ENCODE measurements at places on chromosomes 1 and 21.

DNA sequence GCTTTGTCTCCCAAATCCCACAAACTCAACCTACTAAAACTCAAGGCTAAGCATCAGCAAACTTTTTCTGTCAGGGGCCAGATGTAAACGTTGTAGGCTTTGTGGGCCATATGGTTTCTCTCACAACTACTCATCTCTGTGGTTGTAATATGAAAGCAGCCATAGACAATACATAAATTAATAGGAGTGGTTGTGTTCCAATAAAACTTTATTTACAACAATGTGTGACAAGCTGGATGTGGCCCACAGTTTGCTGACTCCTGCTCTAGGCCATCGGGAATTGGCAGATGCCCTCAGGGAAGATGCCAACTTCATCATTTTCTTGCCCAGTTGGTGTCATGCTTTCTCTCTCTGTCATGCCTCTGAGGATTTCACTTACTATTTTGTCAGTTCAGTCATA is 17.5 kb upstream of the ERRFI1 start:
- DNase-seq, result no peak

GRCh38 chr1:87399264-87399663 is 70.6 kb downstream of the LMO4 start:
- DNase-seq, result no peak

DNA sequence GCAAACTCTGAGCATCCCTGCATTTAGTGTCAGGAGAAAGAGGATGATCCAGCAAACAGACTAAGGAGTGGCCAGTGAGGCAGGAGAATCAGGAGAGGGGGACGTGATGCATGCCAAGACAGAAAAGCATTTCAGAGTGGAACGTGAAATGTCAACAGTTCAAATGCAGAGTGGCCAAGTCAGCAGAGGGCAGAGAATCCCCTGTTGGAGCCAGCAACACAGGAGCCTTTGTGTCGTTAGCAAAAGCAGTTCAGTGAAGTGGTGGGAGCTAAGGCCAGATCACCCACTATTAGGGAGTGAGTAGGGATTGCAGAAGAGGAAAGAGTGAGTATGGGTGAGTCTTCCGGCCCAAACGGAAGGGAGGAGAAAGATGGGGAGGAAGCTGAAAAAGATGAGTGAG is 6.6 kb upstream of the FCRL6 start:
- no peak for DNase-seq

DNA sequence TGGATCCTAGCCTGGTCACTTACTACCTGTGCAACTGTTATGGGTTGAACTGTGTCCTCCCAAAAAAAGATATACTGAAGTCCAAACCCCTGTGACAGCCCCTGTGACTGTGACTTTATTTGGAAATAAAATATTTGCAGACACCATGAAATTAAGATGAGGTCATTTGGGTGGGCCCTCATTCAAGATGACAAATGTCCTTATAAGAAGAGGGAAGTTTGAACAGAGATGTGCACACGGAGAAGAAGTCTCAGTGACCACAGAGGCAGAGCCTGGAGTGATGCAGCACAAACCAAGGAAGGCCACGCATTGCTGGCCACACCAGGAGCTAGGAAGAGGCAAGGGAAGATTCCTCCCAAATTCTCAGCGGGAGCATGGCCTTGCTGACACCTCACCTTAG is 249.7 kb upstream of the RUNX1 start:
- DNase-seq, result no peak

DNA sequence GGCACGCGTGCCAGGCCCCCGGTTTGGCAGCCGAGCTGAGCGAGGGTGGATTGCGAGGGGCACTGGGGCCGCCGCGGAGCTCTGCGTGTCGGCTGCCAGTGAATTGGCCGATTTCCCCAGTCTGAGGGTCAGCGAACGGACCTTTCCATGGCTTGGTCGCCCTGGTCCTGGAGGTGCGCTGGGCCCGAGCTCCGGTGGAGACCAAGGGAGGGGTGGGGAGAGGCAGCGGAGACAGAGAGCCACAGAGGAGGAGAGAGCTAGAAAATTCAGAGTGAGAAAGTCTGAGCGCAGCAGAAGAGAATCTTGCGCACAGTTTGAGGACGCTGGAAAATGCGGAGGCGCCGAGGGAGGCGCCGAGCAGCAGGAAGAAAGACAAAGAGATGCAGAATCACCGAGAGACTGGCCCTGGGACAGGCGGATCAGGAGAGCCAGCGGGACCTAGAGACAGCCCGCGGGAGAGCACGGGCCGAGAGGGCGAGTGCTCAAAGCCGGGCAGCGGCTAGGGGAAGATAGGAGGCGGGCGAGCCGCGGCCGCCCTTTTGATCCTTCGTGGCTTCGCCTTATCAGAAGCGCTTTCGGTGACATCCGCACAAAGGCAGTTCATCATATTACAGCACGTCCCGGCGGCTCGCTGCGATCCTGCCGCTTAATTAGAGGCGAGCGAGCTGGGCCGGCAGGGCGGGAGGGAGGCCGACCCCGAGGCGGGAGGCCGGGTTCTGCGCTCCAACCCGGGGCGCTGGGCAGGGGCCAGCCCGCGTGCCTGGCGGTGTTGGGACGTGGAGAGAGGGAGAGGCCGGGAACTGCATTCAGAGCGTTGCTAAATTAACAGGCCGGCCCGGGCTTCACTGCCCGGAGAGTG is 12.7 kb downstream of the PAX7 start:
- DNase-seq, result peak; percentile 18

DNA sequence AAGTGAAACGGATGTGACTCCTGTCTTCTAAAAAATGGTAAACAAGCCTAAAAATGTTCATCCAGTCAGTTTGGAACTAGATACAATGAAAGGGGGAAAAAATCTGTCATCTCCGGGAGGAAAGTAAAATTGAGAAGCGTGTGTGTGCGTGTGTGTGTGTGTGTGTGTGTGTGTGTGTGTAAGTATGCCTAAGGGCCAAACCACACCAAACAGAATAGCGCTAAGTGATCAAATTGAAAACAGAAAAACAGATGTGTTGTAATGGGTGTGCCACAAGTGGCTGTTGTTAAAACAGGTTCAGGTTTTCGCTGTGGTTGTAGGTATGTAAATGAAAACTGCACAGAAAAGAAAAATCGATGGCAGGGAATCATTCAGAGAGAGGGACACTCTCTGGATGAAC is 106.7 kb downstream of the RNF220 start:
- DNase-seq, result no peak

DNA sequence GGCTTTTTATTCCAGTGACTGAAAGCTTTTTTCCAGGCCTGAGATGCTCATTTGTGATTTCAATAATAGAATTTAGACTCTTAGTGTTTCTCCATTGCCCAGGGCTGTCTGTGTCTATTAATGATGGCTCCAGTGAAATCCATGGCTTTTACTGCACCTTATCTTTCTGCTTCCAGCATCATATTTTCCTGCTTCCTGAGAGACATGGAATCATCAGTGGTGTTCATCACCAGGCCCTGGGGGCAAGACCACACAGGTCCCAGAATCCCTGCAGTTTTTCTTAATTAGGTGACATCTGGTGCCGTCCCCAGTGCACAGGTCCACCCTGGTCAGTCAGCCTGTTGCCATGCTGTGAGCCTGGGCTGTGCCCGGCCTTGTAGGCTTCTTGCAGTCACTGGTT is 15.5 kb downstream of the NT5C1A start:
- no peak for DNase-seq

- DNase-seq, result no peak
Observed at GRCh38 chr1:236457775-236458174, 63.7 kb downstream of the EDARADD start.

DNA sequence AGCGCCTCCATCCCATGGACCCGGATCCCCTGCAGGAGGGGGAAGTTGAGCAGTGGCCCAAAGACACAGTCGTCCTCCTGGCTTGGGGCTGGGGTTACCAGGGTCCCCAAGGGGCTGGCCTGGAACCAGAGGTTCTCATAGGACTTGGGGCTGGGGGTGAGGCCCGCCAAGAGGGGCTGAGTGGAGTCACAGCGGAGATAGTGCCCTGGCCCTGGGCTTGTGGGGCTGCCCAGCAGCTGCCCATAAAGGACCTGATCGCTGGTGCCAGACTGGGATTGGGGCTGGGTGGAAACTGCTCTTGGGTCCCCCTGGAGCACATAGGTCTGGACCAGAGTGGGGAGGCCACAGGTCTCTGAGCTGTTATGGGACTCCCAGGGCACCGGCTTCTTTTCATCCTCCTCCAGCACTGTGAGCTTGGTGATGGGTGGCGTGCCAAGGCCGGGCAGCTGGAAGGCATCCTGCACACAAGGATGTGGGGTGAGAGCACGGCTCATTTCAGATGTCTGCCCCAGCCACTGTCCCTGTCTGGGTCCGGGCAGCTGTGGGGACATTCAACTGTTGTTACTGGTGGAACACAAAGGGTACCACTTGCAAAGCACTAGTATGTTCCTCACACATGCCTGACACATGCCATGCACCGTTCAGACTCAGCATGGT is 2.3 kb upstream of the MRPS15 start:
- DNase-seq, result no peak

DNA sequence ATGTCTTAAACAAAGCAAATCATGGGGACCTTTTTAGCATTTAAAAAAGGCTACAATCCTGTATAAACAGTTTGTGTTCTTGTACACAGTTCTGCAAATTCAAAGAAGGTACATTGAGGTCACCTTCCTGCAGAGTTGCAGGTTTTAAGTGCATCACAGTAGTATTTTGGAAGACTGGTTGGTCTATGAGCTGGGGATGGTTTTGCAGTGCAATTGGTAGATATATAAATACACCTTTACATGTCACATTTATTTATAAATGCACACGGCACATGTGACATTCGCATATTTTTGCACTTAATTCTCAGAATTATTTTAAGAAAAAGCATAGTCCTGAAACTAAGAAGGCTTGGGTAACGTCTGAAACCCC is 599 bp upstream of the ITPKB start:
- DNase-seq, result peak; percentile 18

GRCh38 chr1:146036241-146036964 is 14.9 kb upstream of the HJV start:
- no peak for DNase-seq

- DNase-seq, result no peak
Observed at GRCh38 chr1:38198621-38199020, 152.0 kb upstream of the POU3F1 start.

- no peak for DNase-seq
Observed at GRCh38 chr1:111887385-111887784, 102.1 kb downstream of the KCND3 start.

DNA sequence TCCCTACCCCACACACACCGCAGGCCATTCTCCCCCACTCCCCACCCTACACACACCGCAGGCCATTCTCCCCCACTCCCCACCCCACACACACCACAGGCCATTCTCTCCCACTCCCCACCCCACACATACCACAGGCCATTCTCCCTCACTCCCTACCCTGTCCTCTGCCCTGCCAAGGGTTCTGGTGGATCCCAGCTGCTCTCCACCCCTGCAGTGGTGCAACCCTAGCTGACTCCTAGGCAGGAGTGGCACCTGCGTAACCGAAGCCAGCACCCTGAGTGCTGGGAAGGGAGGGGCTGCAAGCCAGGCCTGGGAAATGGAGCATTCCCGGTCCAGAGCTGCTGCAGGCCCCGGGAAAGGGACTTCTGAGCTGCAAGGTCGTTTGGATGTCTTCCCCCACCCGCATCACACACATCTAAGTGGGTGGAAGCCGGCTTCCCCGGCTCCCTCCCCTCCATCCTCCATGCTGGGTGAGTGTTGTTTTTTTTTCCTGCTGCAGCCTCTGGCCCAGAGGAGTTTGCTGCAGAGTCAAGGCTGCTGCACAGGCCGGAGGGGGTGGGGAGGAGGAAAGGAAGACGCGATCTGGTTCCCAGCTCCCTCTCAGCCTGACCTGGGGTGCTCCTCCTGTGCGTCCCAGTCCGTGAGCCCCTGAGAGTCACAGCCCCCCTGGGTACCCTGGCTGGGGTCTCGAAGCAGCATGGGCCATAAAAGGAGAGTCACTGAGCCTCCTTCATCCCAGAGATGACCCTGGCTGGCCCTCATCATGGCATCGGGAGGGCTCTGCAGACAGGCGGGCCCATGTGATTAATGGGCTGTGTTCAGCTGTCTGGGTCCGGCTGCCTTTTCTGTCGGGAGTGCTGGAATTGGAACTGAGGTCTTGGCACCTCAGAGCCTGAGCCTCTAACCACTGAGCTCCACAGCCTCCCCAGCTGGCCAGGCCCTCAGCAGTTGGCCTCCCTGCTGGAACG is 16.1 kb downstream of the H6PD start:
- DNase-seq, result no peak

- no peak for DNase-seq
Observed at GRCh38 chr1:56123421-56123820, 455.9 kb downstream of the PLPP3 start.

DNA sequence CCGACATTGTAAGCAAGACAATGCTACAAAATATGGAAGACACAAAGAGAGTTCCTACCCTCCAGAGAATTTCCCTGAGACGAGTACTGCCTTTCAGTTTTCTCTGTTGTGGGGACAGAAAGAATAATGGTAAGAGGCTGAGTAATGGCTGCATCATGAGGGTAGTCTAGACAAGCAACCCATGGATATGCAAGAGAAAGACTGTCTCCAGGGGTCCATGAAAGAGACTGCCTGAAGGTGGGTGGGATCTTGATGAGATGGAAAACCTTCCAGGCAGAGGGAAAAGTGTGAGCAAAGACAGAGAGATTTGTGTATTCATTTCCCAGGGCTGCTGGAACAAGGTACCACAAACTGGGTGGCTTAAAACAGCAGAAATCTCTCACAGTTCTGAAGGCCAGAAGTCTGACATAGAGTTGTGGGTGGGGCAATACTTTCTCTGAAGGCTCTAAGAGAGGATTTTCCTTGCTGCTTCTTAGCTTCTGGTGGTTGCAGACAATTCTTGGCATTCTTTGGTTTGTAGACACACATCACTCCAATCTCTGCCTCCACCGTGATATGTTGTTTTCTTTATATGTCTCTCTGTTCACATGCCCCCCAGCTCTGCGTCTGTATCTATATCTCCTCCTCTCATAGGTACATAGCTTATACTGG is 41.4 kb downstream of the ANP32E start:
- no peak for DNase-seq

DNA sequence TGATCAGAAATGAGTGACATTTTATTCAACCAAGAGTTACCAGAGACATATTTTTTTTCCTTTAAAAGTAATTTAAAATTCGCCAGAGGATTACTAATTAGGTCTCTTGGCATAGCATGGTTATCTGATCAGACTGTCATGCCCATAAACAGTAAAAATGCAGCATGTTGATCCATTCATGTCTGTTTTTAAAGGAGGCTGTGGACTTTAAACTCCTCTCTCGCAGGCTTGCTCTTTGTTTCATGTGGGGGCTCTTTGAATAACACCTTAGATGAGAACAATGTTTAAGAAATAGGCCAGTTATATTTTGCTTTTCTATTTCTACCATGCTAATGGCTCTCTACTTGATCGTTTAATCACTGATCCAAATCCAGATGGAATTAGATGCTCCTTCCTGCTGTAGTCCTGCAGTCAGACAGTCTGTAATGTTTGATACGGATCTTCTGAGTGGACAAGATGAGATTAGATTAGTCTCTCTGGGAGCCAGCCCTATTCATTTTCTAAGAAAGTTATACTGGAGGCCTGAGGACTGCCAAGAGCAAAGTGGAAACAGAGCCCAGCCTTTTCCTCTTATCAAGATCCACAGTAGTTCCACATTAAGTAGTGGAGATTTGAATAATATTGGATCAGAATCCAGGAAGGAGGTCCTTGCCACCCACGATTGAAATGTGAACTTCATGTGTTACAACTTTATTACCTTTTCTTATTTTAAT is 197.4 kb downstream of the HS2ST1 start:
- DNase-seq, result no peak

GRCh38 chr1:23980728-23981070 is 572 bp upstream of the SRSF10 start:
- DNase-seq, result peak; percentile 55

Data from RPMI8226 (cell line).